ENCODE measurements at places on chromosomes 2 and 18.

DNA sequence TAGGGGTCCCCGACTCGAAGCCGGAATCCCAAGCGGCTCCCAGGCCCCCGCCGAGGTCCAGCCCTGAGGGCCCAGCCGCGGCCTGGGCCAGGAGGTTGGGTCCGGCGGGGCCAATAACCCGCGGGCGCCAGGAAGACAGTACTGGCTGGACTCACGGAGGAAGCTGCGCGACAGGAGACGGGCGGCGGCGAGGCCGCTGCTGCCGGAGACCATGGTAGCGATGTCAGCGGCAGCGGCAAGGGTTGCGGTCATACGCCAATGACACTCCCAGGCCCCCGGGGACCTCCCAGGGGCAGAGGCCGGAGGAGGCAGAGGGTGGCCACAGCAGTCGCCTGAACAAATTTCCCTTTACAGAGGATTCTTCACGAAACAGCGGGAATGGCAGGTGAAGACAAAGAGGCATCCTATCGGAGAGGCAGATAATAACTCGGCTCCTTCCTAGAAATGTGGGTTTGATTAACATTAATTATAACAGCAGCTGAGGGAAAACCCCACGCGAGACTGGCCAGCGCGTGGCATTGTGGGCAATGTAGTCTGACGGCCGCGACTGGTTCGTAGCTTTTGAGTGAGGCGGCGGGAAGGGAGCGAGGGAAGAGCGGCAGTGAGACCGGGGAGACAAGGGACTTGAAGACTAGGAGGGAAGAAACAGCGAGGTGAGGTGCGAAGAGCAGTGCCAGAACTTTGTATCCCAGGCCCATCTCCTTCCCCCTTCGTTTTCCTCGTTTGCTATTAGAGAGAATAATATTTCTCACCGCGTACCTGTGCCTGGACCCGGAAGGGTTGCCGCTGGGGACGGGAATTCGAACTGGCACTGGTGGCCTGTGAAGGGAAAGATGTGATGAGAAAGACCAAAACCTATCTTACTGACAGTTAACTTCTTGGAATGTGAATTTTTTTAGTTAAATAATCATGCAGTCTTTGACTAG is at the start of gene SUCLG1:
TSS of gene SUCLG1 (minus strand) at position 263 of the 926 bp plus-strand sequence. CDS start at position 252, 11 bp downstream.
- DNase-seq = peak; percentile 70

DNA sequence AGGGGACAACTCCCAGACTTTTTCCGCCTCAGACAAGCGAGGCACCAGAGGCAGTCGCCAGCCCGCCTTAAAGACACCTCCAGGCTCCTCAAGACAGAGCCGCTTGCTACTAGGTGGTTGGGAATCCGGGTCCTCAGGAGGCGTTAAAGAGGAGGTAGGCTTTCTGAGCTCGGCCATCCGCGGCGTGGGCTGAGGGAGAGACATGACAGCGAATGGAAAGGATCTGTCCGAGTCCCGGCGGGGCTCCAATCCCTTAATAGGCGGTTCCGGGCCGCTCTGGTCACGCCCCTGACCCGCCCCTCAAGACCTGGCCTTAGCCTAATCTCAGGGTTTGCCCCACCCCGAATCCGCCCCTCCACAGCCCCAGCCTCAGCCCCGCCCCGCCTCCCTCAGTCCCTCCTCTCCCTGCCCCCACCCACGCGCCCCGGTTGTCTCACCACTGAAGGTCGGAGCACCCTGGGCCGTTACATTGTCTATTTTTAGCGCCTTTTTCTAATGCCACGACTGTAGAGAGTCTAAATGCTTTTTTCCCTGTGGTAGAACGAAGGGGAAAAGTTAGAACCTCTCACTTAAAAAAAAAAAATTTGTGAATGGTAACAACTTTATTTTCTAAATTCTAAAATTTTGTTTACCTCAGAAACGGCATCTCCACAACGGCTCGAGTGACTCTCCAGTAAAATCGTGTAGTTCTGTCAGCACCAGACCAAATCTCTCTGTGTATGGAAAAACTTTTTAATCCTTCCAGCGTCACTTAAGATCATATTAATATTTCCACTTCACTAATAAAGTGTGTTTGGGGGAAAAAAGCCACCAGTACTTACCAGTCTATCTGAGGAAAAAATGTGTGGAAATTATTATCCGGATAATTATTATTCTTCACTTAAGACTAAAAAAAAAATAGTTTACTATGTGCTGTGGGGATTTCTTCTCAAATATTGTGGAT is at the start of gene RAD51AP2:
TSS of gene RAD51AP2 (minus strand) at position 229 of the 943 bp plus-strand sequence. CDS start at position 204, 25 bp downstream.
- no peak for DNase-seq

- no peak for DNase-seq
Measured at GRCh38 chr2:223465793-223466192, 136.4 kb downstream of the SCG2 start.

DNA sequence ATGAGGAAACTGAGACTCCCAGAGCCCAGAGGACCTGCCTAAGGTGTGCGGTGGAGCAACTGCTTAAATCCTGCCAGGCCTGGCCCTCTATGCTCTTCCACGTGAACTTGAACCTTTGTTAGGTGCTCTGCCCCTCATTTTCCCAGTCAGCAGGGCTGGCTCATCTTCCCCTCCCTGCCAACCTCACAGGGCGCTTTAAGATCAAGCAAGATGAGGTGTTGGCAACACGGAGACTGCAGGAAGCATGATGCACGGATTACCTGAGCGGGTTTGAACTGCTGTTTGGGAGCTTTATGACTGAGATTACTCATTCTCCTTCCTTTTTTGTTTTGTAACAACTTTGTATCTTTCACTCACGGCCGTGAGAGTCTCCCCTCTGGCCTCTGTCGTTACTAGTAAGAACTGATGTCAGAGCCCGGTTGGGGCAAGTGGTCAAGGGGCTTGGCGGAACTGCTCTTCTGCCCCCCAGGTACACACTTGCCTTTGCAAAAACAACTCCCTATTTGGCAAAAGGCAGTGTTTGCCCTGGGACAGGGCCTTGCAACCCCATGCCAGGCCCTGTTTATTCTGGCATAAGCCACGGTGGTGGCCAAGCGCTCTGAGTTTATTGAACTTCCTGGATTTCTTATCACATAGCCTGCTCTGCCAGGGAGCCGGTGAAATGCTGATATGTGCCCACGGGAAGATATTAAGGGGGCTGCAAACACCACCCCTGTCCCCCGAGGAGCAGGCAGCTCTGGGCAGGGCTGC is 127.8 kb downstream of the INHBB start:
- DNase-seq = no peak

GRCh38 chr2:205293559-205293958 is 388.7 kb upstream of the NRP2 start:
- no peak for DNase-seq

GRCh38 chr18:67515942-67516538 is 480 bp downstream of the DSEL start:
- peak; percentile 11 for DNase-seq

DNA sequence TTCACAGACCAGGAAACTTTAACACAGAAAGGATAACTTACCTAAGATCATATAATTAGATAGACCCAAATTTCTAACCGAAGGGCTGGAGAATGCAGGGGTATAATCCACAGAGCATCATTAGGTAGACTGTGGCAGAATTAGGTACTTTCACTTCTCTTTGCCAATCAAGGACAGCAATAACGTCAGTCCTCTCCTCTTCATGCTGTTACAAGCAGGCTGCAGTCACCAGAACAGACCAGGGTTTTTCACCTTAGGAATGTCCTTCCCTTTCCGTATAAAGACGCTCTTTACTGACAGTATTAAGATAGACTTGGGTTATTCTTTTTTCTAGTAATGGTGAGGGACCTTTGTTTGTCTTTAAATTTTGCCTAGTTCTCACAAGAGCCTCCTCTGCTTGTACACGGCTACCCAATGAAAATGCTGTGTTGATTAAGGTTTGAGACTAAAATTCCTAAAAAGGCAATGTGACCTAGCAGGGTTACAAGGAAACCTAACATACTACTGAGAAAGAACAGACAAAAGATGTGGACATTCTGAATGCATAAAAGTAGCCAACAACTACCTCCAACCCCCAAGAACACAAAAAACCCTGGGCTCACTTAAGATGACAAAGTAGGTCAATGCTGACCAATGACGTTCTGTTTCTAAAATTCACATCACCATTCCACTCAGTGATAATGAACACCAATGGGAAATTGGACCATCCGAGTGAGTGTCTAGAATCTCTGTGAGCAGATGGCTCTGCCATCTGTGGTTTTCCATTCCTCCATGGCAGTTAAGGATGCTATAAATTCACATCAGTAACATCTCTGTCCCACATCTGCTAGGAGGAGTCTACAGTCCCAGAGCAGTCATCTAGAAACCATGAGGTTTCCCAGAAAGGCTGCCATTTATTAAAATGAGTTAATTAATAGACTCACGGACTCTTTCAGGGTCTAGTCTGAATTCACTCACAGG is 2.1 kb downstream of the PDIA6 start:
- no peak for DNase-seq

DNA sequence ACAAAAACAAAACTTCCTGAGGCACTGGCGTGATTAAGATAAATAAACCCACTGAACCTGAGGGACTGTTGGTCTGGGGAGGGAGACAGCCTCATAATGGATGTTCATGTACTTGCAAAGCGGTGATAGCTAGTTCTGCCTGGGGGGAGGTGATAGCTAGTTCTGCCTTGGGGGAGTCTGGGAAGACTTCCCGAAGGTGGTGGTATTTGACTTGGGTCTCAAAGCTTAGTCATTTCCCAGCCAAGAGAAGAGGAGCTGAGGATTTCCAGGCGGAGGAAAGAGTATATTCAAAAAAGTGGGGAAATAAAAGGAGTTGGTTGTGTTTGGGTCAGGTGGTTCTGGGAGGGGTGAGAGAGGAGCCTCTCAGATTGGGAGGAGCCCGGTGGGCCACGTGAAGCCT is 24.7 kb downstream of the DGKD start:
- no peak for DNase-seq

GRCh38 chr2:215898363-215898762 is 115.0 kb downstream of the MREG start:
- DNase-seq = no peak

GRCh38 chr18:8056723-8057122 is 489.6 kb downstream of the PTPRM start:
- no peak for DNase-seq

DNA sequence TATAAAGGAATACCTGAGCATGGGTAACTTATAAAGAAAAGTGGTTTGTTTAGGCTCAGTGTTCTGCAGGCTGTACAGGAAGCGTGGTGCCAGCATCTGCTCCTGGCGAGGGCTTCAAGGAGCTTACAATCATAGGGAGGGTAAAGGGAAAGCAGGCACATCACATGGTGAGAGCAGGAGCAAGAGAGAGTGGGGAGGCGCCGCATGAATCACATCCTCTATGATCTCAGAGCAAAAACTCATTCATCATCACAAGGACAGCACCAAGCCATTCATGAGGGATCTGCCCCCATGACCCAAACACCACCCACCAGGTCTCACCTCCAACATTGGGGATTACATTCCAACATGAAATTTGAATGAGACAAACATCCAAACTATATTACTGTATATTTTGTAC is 32.5 kb downstream of the R3HDM1 start:
- no peak for DNase-seq
